ENCODE measurements at places on chromosomes 7 and 10. TPM values are rescaled to one million over a fixed set of nuclear protein-coding genes. Genes with fewer than 3 reads are reported as not detected.

GRCh38 chr7:142303650-142304049 is 45.8 kb upstream of the PRSS58 start:
- H3K4me1 ChIP-seq = peaks cover 8% of the 10 kb centered on the region
- H3K4me3 ChIP-seq = no peak overlapping the region
- H3K27me3 ChIP-seq = no peaks in the 10 kb centered on the region
- no peaks in the 10 kb centered on the region for H3K36me3 ChIP-seq

- no peak overlapping the region for H3K27ac ChIP-seq
- H3K4me3 ChIP-seq = no peak overlapping the region
- no peaks in the 10 kb centered on the region for H3K27me3 ChIP-seq
These were observed 81.3 kb downstream of the OSBPL3 start for GRCh38 chr7:24898691-24899090.

GRCh38 chr7:24510759-24511158 is 62.5 kb upstream of the PALS2 start:
- H3K4me3 ChIP-seq = no peak overlapping the region
- H3K27ac ChIP-seq = no peak overlapping the region
- H3K36me3 ChIP-seq = no peaks in the 10 kb centered on the region
- no peaks in the 10 kb centered on the region for H3K27me3 ChIP-seq

DNA sequence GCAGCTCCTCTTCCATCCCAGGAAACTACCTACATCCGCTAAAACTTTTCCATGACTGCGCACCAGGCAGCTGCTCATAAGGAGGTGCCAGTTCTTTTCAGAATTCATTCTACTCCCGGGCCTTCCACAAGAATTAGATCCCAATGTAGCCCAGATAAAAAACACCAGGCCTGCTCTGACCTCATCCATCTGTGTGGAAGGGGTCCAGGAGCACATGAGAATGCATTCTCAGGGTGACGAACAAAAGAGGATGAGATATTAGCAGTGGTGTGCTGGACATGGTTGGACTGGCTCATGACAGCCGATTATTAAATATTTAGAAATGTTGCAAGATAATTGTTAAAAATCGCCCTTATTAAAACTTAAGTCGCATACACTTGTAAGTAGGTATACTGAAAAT is 43.2 kb upstream of the STEAP1B start:
- no peak overlapping the region for H3K27ac ChIP-seq
- H3K4me1 ChIP-seq = no peaks in the 10 kb centered on the region
- no peak for DNase-seq
- H3K27me3 ChIP-seq = peaks cover 7% of the 10 kb centered on the region

DNA sequence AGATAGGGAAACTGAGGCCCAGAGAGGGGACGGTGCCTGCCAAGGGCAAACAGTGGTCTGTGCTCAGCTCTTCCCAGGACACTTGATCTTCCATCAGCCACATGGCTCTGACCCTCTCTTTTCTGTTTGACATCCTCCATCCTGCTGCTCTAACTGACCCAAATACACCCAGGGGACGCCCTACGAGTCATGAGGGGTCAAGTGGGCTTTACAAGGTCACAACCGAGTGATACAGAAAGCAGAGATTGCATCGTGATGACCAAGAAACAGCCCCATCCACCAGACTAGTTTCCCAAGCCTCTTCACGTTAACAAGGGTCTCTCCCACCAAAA is 131.2 kb upstream of the UNC5B start:
- no peak overlapping the region for H3K27ac ChIP-seq
- no peaks in the 10 kb centered on the region for H3K4me1 ChIP-seq
- no peaks in the 10 kb centered on the region for H3K36me3 ChIP-seq

DNA sequence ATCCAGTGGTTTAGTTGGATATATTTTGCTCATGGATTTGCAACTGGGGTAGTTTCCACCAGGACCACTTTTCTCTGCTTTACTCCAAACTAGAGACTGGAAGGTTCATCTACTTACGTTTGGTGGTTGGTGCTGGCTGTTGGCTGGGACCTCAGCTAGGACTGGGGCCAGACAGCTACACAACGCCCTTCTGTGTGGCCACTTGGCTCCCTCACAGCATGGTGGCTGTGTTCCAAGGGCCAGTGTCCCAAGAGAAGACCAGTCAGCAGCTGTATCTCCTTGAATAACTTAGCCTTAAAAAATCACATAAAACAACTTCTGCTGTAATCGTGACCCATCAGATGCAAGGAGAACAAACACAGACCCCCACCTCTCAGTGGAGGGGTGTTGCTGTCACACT is 4.2 kb upstream of the KCNH2 start:
- DNase-seq = no peak
- H3K27ac ChIP-seq = no peak overlapping the region
- no peak overlapping the region for H3K4me3 ChIP-seq

GRCh38 chr10:27833792-27834191 is 88.2 kb upstream of the MKX start:
- H3K27ac ChIP-seq = no peak overlapping the region
- no peak for DNase-seq
- no peaks in the 10 kb centered on the region for H3K4me1 ChIP-seq
- no peaks in the 10 kb centered on the region for H3K36me3 ChIP-seq
- H3K4me3 ChIP-seq = no peak overlapping the region

The GFRA1 gene
- total RNA-seq = not detected
